SJSA1 (cell line): ENCODE measurements at places on chromosomes 5 and 9. TPM values are rescaled to one million over a fixed set of nuclear protein-coding genes. Genes with fewer than 3 reads are reported as not detected.

Gene SLIT3
- total RNA-seq: 12.9 and 19.0 TPM in 2 replicates

Gene TGFBI
- total RNA-seq: 172 and 185 TPM in 2 replicates

Gene MYMK
- not detected in 2 replicates for total RNA-seq

Gene SHC3
- total RNA-seq: 0.16 and 0.34 TPM in 2 replicates

Gene F12
- total RNA-seq: 0.74 and 3.9 TPM in 2 replicates

Gene IZUMO3
- total RNA-seq: not detected in 2 replicates

- no peak for DNase-seq
Observed at GRCh38 chr5:124642151-124642550, 104.3 kb downstream of the ZNF608 start.

GRCh38 chr9:108913391-108913790 lies 20.5 kb downstream of the ELP1 start:
- no peak for DNase-seq

GRCh38 chr5:134507452-134507851 lies 18.0 kb upstream of the JADE2 start:
- DNase-seq: no peak

DNA sequence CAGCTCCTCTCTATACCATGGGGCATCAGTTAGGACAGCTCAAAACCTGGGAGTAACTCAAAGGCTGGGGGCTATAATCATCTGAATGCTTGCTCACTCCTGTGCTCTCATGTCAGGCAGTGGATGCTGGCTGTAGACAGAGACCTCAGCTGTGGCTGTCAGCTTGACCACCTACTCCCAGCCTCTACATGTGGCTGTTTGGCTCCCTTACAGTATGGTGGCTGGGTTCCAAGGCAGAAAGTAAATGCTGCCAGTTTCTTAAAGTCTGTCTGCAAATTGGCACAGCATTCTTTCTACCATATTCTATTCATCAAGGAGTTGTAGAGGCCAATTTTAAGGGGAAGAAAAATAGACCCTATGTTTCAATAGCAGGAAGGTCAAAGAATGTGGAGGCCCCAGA lies 66.9 kb downstream of the TMC1 start:
- DNase-seq: no peak

DNA sequence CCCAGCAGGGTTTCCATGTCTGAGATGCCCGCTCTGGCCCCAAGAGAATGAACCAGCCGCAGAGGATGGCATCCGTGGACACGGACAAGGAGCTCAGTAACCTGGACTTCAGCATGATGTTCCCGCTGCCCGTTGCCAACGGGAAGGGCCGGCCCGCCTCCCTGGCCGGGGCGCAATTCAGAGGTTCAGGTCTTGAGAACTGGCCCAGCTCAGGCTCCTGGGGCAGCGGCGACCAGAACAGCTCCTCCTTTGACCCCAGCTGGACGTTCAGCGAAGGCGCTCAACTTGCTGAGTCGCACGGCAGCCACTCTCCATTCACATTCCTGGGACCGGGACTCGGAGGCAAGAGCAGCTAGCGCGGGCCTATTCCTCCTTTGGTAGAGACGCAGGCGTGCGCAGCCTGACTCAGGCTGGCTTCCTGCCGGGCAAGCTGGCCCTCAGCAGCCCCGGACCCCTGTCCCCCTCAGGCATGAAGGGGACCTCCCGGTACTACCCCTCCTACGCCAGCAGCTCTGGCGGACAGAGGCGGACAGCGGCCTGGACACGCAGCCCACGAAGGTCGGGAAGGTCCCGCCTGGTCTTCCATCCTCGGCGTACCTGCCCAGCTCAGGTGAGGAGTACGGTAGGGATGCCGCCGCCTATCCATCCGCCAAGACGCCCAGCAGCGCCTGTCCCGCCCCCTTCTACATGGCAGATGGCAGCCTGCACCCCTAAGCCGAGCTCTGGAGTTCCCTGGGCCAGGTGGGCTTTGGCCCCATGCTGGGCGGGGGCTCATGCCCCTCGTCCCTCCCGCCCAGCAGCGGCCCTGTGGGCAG lies 74.4 kb downstream of the INSL6 start:
- DNase-seq: no peak

- DNase-seq: no peak
Observed at GRCh38 chr9:31542384-31543055, 841.9 kb upstream of the ACO1 start.

DNA sequence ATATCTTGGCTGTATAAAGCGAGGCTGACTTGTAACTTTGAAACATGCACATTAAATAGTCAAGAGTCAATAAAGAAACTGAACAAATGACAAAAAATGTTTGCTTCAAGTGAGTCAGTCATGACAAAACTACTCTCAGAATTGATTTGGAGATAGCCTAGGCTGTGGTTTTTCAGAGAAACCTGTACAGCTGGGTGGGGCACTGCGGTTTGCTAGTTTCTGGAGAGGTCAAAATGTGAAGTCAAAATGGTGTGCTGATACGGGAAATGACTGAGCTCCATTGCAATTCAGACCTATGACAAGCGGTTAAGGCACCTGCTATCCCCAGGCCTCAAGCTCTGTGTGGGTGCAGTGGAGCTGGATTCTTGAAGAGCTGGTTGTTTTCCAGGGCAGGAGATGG lies 10.3 kb upstream of the CD180 start:
- peak; percentile 54 for DNase-seq

DNA sequence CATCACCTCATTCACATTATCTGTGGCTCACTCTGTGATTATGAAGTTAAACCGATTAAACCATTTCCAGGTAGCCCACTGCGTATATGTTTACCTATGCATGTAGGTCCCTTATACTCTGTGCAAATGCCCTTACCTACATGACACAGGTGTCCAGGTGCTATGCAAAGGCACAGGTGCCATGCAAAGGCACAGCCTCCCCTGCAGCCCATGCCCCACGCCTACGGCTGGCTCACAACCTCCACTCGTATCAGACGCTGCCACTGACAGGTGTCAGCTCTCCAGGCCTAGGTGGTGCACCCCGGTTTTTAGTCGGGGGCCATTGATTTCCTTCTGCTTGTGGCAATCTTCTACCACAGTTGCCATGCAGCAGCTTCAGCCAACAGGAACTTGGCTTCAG lies 57.7 kb upstream of the IRX1 start:
- no peak for DNase-seq

DNA sequence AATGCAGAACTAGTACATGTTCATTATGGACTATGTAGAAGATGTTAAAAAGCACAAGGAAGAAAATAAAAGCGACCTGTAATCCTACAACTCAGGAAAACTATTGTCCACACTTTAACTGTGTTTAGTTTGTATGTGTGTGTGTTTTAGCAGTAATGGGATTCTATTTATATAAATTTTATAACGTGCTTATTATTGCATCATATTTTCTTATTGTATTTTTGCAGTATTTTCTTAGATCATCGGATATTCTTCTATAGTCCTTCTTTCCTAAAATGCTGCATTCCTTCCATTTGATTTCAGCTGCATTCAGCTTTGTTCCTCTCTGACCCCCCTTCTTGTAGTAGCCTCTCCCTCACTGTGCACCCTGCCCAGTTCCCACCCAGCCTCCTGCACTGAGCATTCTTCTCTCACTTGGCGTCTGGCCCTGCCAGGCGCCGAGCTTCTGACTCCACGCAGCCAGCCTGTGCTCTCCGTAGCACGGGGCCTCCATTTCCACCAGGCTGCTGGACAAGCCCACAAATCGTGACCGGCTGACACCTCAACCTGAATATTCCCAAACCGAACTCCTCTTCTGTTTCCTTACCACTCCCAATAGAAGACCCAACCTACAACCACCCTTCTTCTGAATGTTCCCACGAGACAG lies 39.9 kb downstream of the MVB12B start:
- DNase-seq: peak; percentile 43
